ENCODE measurements at places on chromosomes 5 and 9.

- no peak for DNase-seq
These were observed 142.0 kb downstream of the MTX3 start for GRCh38 chr5:79849061-79849460.

DNA sequence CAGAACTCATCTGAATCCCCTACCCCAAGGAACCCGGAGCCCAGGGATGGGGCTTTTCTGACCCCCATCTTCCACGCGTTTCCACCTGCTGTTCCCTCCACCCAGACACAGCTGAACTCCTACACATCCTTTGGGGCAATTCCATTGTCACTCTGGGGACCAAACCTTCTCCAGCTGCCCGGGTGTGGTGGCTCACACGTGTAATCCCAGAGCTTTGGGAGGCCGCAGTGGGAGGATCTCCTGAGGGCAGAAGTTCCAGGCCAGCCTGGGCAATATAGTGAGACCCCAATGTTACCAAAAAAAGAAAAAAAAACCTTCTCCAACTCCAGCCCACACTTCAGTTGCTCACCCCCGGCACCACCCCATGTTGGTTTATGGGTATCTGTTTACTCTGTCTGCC lies 8.1 kb downstream of the EPB41L4B start:
- no peak for DNase-seq

DNA sequence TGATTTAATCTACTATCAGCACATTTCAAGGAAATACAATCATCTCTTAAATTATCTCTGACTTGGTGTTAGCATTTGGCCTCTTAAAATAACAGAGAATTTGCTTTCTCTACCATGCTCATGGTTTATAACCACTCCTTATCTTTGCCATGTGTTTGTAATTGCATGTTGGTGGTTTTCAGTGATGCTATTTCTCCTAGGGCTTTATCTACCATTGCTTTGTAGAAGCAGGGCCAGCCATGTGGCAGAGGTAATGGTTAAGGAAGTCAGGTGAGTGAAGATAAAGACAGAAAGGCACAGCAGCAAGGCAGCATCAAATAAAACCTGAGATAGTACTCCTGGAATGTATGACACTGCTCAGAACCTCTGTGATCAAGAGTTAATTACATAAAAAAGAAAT lies 206.2 kb downstream of the FER start:
- no peak for DNase-seq

GRCh38 chr9:114387680-114388356 lies at the start of gene AKNA:
Gene AKNA (minus strand): TSS chr9:114387982. CDS start chr9:114381333, 6,649 bp downstream.
- peak; percentile 91 for DNase-seq

DNA sequence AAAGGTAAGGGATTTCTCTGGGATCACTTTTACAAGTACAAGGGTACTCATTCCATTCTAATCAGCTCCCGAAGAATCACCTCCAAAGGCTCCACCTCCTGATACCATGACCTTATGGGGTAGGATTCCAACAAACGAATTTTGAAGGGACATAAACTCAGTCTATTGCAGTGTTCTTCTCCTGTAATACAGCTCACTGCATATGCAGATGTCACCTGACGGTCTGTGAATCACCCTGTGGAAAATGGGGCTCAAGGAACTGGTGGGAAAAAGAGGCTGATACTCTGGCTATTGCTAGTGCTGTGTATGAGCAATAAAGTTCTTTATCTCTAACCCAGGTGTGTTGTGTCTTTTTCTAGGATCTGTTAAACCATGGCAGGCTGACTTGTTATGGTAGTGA lies 42.4 kb upstream of the CCDC112 start:
- DNase-seq = no peak

- no peak for DNase-seq
These were observed 14.6 kb downstream of the CCNJL start for GRCh38 chr5:160297776-160298175.

- DNase-seq = no peak
These were observed 341.5 kb downstream of the OSTF1 start for GRCh38 chr9:75429531-75430475.

- peak; percentile 81 for DNase-seq
These were observed 583.5 kb downstream of the ZNF608 start for GRCh38 chr5:124162767-124163532.

- no peak for DNase-seq
These were observed 127.8 kb upstream of the DHFR start for GRCh38 chr5:80782626-80783025.

DNA sequence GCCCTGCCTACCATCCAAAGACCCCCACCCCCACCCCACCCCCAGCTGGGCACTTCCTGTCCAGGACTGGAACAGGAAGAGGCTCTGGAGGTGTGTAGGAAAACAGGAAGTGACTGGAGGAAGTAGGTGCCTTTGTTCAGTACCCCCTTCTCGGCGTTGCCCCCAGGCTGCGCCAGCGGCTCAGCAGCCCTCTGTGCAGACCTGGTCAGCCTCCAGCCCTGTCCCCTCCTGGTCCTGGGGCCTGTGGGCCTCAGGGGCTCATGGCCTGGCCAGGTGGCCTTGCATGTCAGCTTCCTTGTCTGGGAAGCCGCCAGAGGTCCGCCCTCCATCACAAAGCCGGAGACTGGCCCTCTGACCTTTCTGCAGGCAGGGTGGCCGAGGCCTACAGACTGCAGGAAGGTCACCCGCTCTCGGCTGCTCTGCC lies 26.0 kb downstream of the FLT4 start:
- DNase-seq = no peak

- no peak for DNase-seq
These were observed 69.3 kb downstream of the TRIM36 start for GRCh38 chr5:115100319-115100955.

GRCh38 chr5:108193021-108193795 lies 188.7 kb downstream of the FBXL17 start:
- DNase-seq = no peak

Measured in Kasumi-1 (cell line).